ENCODE measurements at places on chromosomes 12 and 14.

- no peak for DNase-seq
Observed at GRCh38 chr14:36583893-36584811, 1.7 kb upstream of the NKX2-8 start.

GRCh38 chr14:24851406-24851805, 198.5 kb downstream of the STXBP6 start:
- no peak for DNase-seq

DNA sequence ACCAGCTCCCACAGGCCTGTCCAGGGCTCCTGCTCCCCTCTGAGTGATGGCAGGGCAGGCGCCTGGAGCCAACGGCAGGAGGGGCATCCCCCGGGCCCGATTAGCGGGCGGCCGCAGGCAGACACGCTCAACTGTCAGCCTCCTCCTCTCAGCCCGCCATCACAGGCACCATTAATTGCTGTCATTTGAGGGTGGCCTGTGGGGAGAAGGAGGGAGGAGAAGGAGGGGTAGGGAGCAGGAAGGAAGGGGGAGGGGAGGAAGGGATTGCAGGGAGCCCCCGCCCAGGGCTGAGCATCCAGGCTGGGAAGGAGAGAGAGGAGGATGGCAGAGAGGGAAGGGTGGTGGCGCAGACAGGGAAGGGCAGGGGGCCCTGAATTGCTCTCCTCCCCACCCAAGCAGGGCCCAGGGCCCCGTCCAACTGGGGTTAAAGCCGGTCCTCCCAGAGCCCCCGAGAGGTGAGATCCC, 36.1 kb downstream of the NCOR2 start:
- no peak for DNase-seq

- DNase-seq = no peak
Observed at GRCh38 chr14:56092763-56093162, 25.4 kb upstream of the PELI2 start.

GRCh38 chr12:28253161-28253641, 62.9 kb downstream of the CCDC91 start:
- DNase-seq = peak; percentile 8

GRCh38 chr14:73173092-73173735, 36.9 kb downstream of the PSEN1 start:
- DNase-seq = no peak

GRCh38 chr12:82619644-82620043, 67.1 kb upstream of the TMTC2 start:
- DNase-seq = no peak

DNA sequence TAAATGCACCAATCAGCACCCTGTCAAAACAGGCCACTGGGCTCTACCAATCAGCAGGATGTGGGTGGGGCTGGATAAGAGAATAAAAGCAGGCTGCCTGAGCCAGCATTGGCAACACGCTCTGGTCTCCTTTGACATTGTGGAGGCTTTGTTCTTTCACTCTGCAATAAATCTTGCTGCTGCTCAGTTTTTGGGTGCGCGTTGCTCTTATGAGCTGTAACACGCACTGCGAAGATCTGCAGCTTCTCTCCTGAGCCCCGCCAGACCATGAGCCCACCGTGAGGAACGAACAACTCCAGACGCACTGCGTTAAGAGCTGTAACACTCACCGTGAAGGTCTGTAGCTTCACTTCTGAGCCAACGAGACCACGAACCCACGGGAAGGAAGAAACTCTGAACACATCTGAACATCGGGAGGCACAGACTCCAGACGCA, 8.4 kb upstream of the PIANP start:
- DNase-seq = no peak

- DNase-seq = no peak
Observed at GRCh38 chr14:88952901-88953300, 128.4 kb downstream of the TTC8 start.

DNA sequence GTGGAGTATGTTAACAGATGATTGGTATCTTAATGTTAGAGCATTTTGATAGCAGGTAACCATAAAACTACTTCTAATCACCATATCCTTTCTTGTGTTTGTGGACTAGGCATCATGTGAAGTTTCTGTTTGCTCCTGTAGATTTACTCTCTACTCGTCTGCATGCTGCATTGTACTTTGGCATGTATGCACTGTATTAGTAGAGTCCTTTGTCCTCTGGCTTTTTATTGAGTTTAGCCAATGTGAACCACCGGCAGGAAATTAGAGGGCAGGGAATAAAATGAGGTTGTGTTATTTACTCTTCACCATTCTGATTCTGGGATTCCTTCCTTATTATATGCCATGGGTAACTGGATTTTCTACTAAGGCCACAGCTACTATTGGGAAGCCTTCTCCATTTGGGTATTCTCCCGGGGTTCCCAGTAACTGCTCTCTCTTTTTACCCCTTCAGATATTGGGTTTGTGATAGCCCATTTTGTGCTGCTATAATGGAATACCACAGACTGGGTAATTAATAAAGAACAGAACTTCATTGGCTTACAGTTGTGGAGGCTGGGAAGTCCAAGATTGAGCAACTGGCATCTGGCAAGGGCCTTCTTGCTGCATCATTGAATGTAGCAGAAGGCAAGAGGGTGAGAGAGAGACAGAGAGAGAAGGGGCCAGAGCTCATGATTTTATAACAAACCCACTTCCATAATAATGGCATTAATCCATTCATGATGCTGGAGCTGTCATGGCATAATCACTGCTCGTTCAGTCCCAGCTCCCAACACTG, 22.4 kb downstream of the FAM177A1 start:
- DNase-seq = no peak

GRCh38 chr12:70756791-70757190, 119.6 kb upstream of the PTPRB start:
- DNase-seq = no peak

DNA sequence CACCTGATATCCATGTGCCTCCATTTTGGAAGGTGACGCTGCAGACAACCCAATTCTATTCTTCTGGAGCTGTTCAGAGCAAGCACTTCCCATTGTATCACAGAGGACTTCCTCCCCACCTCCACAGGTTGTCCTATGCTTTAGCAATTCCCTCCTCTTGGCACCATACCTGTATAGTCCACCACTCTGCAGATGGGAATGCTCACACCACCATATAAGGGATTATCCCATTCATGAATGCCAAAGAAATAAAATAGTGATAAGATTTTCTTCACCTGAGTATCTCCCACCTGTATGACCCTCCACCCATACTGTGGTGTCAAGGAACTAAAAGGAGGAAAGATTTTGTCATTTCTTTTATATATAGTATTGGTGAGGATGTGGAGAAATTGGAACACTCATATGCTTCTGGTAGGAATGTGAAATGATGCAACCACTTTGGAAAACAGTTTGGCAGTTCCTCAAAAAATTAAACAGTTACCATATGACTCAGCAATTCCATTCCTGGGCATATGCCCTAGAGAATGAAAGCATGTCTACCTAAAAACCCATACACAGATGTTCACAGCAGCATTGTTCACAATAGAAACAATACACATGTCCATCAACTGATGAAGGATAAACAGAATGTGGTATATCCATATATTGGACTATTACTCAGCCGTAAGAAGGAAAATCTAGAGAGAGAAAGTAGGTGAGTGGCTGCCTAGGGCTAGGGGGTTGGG, 75.2 kb downstream of the FIGNL2 start:
- DNase-seq = no peak

GRCh38 chr14:71452987-71453386, 479.2 kb upstream of the RGS6 start:
- DNase-seq = no peak

- DNase-seq = no peak
Observed at GRCh38 chr12:108907839-108908351, 28.0 kb downstream of the DAO start.

DNA sequence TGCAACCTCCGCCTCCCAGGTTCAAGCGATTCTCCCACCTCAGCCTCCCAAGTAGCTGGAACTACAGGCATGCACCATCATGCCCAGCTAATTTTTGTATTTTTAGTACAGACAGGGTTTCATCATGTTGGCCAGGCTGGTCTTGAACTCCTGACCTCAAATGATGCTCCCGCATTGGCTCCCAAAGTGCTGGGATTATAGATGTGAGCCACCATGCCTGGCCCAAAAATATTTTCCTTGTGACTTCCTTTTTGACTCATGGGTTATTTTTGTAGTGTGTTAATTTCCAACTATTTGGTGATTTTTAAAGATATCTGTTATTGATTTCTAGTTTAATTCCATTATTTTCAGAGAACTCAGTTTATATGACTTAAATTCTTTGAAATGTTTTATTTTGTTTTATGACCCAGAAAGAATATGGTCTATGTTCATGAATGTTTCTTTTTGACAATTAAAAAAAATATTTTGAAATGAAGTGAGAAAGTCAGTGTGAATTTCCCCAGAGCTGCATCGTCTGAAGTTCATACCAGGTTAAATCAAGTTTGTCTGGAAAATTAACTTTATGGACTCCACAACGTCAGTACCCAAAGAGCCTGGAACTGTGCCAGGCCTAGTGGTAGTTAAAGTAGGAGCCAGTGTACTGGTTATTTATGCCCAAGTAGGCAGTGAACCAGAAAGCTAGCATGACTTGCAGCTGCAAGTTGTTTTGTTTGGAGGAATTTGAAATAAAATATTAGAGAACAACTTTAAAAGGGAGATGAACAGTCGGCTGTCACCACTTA, 2.8 kb upstream of the CDKL1 start:
- DNase-seq = no peak

DNA sequence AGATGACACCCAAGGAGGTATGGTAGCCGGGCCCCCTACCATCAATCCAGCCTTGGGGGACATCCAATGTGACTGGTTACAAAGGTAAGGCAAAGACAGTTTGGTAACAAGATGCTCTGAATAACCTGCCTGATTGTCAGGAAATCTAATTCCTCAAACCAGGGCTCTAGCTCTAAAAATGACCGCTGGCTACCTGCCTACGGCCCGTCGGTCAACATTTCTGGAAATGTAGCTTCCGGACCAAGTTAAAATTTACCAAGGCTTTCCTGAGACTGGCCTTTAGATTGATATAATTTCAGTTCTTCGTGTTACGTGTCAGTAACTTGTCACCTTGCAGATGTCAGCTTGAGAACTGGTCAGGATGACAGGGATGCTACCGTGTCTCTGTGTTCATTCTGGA, 34.2 kb upstream of the FOXN3 start:
- DNase-seq = no peak

DNA sequence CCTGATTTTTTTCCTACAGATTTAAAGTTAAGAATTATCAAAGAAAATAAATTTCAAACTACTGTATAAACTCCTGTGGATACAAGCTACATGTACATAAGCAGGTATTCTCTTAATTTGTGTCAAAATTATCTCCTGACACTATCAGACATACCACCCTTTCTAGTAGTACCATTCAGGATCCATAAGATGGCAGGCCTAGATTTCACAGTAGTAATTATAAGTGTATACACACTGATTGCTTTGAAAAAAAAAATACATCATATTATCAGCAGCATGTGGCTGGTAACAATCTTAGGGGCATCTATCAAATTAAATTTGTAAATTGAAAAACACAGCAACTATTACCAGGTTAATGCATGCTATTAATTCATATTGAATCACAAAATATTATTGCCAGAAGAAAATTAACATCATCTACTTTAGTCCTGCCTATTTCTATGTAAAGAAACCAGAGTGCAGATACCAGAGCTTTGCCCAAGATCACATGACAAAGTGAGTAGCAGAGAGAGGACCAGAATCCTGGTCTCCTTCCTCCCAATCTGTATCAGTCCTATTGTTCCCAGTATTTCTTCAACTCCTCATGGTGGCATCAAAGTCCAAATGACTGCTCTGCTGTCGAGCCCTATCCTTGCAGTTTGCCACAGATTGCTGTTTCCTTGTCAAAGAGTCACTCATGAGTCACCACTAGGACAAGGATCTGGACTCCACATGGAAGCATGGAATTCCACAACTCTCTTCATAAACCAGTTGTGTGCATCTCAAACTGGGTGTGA, 27.7 kb upstream of the CALM1 start:
- DNase-seq = no peak

DNA sequence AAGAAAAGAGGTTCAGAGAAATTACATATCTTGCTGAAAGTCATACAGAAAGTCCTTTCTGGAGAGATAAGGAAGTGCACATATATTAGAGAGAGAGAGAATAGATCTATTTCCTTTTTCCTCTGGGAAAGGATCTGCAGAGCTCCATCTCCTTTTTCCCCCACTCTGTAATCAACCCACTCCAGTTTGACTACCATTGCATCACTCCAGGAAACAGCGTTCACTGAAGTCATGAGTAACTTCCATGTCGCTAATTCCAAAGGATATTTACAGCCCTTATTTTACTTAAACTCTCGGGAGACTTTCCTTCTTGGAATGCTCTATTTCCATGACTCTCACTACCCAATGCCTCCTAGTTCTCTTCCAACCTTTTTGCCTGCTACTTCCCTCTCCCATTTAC, 72.5 kb upstream of the PARP11 start:
- DNase-seq = no peak

GRCh38 chr12:29650371-29650770, 133.4 kb downstream of the TMTC1 start:
- no peak for DNase-seq

DNA sequence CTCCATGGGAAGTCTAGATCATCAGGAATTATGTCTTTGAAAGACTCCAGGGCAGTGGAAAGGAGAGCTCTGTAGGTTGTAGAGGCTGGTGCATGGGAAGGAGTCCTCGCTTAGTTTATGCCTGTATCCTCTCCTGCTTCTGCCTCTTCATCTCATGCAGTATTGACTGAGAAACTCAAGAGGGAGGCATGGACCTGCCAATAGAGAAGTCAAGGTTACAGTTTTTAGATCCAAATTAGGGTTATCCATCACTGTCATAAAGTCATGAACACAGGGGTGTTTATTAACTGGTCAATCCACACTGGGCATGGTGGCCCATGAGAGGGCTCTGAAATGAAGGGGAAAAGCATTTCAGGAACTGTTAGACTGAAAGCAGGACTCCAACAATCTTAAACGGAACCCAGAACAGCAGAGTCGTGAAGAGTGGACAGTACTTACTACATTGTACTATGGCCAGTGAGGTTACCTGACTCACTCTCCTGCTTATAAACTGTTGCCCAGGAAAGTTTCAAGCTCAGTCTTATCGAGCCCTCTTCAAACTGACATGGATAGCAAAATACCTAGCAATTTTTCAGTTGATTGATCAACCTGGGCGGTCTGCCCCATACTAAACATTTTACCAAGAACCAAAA, 30.1 kb upstream of the DHRS7 start:
- DNase-seq = no peak

GRCh38 chr14:68577802-68578541, 214.9 kb downstream of the ZFP36L1 start:
- no peak for DNase-seq

Measured in stimulated activated CD4-positive, alpha-beta T cell treated with anti-CD3 and anti-CD28 coated beads, Interleukin-2, amount 100 ng/mL, for 4 hours (primary cell).